ENCODE measurements at places on chromosomes 1 and 21.

GRCh38 chr1:26607186-26607585 is 77.6 kb downstream of the RPS6KA1 start:
- no peak for DNase-seq

- no peak for DNase-seq
Measured at GRCh38 chr21:32412162-32413014, at the start of gene EVA1C. EVA1C (plus strand) TSS chr21:32412706; CDS start chr21:32412854, 148 bp downstream.

- DNase-seq, result no peak
Measured at GRCh38 chr1:46084553-46085451, 47.6 kb downstream of the PIK3R3 start.

DNA sequence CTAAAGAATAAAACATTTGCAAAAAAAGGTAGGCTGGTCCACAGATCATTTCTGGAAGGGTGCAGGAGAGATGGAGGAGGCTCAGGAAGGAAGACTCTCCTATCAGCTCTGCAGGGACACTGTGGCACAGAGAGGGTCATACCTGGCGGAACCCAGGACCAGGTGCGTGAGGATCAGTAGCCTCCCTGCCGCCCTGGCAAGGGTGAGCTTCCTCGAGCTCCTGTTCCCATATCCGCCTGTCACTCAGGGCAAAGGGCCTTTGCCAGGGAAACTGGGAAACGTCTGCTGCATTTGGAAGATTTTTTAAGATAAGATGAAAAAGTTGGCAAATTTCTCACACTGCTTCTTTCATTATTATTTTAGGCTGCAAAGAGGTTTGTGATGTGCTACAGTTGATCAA is 112.1 kb upstream of the TIAM1 start:
- no peak for DNase-seq

DNA sequence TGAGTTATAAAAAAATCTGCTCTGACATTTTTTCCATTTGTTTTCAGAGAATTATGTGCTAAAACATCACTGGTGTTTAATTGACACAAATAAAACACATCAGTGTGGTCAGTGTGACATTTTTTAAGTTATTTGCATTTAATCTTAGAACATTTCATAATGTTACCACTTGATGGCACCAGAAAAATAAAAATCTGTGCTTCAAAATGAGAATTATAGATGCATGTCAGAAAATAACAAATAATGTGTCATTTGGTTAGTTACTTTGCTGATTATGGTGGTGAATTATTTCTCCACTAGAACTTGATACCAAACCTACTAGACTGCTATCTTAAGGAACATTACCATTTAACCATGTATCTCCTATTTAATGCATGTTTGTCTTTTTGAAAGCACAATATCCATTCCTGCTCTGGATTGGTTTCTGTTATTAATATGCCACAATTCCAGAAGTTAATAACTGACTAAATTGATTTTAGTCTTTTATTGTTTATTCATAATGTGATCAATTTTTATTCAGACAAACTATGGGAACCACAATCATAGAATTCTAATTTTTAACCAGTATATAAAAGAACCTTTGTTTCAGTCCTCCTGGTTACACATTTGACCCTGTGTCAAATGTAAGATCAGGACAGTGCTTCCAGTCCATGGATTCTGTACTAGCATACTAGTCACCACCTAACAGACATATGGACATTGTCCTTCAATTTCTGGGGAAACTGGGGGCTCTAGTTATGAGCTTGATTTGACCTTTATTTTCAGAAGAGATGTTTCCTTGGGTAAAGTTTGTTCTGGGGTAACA is 81.0 kb downstream of the RPS6KC1 start:
- no peak for DNase-seq

DNA sequence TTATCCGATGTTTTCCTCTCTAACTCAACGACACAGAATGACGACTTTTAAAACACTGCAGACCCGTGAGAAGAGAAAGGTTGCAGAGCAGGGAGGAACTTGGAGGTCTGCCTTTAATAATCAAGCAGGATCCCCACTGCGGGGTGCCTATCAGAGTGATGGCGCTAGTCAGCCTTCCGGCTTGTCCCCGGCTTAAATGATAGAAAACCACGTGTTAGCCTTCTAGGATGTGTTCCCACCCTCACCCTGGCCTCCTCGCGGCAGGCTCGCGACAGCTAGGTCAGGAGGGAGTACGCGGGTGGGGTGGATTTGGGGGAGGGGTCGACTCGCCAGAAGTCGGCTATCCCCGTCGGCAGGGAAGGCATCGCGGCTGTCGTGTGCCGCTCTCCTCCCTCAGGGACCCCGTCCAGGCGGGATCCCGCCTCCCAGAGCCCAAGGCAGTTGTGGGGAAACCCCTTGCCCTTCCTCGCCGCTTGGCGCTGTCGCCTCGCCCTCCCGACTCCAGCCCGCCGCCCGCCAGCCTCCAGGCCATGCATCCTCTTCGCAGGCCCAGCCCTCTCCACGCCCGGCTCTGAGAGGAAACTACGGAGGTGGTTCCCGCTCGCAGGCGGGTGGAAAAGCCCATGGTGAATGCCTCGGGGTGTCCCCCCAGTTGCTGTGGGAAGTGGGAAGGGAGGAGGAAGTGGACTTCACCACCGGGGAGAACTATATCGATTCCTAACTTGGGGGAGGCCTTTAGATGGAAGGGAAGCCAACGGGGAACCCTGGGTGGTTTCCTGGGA is 1.1 kb upstream of the SMG7 start:
- DNase-seq, result no peak

- peak; percentile 50 for DNase-seq
Measured at GRCh38 chr1:33762109-33762830, 101.6 kb upstream of the HMGB4 start.

DNA sequence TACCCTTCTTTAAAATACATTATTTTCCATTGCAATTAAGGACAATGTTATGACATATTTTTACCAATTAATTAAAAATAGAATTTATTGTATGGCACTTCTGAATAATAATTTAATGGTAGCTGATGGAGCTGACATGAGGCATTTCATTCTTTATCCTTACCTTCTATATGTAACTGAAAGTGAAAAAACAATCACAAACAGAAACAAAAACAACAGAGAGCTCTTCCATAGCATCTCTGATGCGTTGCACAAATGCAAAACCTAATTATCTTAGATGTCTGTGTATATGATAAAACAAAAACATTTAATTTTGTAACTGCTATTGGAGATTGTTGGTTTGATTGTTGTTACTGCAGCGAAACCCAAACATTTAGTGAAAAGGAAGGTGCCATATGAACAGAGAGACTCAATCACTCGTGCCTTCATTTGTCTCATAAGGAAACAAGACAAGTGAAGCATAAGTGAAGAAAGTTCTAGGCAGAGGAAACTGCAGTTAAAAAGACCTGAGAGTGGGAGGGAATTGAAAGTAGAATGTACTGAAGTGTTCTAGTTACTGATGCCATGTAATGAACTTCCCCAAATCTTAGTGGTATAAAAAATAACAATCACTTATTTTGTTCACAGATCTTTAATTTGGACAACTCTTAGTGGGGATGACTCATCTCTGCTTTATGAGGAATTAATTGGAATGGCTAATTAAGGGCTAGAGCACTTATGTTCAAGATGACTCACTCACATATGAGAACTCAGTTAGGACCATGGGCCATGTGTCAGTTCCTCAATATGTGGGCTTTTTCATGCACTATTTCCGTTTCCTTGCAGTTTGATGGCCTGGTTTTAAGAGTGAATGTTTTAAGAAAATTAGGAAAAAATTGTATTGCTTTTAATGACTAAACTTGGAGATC is 245.0 kb upstream of the OLFM3 start:
- no peak for DNase-seq

DNA sequence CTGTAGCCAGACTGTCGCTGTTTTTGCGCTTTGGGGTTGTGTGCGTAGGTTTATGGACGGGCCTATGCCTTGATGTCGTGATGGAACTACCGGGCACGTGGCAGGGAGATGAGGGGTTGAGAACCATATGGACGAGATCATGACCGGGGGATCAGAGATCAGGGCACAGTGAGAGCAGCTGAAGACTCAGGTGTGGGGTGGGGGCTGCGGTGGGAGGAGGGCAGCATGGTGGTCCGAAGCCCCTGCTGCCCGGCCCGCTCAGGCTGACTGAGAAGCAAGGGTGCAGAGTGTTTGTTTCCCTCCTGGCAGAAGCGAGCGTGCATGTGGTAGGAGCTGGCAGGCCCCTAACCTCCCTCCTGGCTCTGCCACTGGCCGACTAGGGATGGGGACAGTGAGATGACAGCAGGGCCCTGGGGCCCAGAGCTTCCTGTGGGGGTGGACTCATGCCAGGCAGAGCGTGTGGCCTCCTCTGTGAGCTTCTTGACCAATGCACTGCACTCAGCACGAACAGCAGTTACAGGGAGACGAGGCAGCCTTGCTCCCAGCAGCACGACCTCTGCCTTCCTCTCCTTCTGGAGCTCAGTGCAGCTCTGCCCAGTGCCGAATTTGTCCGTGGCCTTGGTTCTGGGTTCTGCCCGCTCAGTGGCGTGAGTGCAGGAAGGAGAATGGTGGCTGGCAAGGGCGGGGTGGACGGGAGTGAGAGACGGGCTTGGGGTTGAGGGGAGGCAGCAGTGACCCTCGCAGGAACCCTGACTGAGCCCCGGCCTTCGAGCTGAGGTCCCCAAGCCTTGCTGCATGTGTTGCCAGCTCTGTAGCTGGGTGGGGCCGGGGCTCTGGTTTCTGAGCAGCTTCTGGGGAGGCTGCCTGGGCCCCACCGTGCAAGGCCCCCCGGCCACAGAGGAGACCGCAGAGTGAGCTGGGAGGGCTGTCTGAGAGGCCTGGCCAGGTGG is 22.2 kb upstream of the LRRC3 start:
- DNase-seq, result no peak

- no peak for DNase-seq
Measured at GRCh38 chr1:115493834-115494233, 147.9 kb upstream of the VANGL1 start.

DNA sequence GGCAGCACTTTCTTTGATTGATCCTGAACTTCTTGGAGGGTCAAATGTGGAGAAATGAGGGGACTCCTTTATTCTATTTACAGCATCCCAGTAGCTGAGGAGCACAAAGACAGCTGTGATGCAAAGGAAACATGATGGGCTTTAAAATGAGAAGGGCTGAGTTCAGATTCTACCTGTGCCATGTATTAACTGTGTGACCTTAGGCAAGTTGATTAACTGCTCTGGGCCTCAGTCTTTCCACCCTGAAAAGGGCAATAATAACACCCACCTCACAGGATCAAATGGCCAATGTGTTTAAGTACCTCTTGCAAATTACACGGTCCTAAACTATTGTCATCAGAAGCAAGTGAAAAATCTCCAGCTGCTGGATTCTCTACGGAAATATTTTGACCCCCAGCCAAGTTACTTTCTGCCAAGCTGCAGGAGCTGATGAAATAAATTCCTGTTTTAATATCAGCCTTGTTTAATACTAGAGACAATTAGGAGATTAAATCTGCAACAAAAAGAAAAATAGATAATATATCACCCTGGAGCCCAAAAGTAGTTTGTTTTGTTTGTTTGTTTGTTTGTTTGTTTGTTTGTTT is 15.7 kb downstream of the TMEM81 start:
- no peak for DNase-seq

DNA sequence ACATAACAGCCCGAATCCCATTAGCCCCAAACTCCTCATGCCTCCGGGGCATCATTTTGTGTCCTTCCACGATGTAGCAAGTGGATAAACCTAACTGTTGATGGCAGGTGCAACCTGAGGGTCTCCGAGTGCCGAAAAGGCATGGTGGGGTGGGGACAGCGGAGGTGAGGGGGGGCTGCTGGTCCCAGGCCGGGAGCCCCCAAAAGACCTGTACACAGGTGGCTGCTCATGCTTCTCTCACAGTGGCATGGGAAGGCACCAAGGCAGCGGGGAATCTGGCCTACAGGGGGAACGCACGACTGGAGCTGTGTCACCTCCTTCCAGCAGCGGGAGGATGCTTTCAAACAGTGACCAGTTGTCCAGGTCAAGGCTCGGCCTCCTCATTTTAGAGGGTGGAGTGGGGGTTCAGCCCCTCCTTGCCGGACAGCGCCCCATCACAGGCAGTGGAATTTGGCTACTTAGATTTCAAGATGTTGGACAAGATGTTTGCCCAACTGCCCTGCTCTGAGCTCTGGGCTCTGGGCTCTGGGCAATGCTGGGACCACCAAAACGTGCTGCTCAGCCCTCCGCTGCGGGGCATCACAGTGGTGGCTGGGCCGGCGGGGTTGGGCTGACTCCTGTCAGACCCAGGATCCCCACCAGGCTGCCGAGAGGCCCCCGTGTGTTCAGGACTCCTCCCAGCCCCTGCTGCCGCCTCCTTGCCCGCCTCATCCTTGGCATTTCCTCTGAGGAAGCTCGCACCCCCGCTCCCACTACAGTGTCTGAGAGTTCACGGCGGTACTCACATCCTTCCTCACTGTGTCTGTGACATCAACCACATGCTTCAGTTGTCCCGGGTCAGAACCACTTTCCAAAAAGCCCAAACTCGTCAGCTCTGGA is 7.6 kb downstream of the DNMT3L start:
- DNase-seq, result no peak

- DNase-seq, result no peak
Measured at GRCh38 chr1:2019571-2020309, 595 bp downstream of the GABRD start.

DNA sequence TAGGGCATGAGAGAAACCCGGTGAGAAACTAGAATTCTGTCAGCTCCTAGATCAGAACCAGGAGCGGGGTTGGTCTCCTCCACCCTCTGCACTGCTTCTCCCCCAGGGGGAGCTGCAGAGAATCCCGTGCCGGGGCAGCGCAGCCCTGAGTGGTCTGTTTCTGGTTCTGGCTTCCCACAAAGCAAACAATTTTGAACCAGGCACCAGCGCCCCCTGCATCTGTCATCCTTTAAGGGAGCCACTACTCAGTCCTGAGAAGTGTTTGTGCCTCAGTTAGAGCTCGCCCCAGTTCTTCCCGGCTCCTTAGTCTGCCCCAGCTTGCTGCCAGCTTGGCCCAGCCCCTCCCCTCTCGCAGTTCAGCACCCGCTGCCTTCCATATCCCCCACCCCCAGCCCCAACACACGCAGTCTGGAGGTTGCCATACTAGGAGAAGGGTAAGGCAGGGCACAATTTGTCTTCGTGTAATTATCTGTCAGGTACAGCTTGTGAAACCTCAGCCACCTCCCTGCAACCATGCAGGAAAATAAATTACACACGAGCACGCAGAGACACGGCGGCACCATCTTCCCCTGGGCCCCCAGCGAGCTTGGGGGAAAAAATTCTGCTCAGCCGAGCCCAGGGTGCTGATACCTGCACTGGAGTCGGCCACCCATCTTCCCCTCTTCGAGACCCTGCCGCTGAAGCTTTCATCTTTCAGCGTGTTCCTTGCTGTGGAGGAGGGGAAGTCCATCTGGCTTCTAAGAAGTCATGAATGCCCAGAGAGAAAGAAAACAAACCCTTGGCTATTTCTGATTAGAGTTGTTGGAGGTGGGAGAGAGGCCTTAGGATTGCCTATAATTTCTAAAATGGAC is 62.6 kb upstream of the CD1D start:
- DNase-seq, result no peak

GRCh38 chr1:84795966-84796600 is 96.9 kb downstream of the LPAR3 start:
- DNase-seq, result no peak
